ENCODE measurements at places on chromosomes 12 and 14.

- no peak for DNase-seq
These were observed 16.2 kb downstream of the PRORP start for GRCh38 chr14:35138585-35138984.

DNA sequence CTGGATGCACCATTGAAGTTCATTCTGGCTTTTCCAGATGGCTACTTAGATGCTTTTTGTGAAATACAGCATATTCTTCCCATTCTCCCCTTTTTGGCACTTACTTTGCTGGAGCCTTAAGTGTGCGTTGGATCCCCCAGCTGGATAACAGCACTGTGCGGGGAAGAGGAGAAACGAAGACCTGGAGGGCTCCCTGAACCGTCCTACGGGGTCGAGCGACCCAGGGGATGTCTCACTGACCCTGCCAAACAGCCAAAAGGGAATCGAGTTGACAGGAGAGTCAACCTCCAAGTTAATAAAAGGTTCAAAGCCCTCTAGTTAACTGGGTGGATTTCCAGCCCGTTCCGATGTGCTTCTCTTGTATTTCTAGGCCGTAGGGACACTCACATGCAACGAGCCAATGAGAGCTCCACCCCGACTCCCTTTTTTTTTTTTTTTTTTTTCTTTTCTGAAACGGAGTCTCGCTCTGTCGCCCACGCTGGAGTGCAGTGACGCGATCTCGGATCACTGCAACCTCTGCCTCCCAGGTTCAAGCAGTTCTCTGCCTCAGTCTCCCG, 1.0 kb upstream of the CAMKK2 start:
- no peak for DNase-seq

DNA sequence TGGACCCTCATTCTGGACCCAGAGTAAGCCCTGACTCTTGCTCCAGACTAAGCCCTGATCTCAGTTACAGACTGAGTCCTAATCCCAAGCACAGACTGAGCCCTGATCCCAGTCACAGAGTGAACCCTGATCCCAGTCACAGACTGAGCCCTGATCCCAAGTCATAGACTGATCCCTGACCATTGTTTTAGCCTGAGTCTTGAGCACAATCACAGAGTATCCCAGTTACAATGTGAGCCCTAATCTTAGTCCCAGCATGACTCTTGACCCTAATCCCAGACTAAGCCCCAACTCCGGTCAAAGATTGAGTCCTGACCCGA, 240.6 kb downstream of the RBM19 start:
- DNase-seq = no peak

- DNase-seq = peak; percentile 35
These were observed 20.3 kb downstream of the PRICKLE1 start for GRCh38 chr12:42568952-42569915.

- DNase-seq = no peak
These were observed 10.5 kb upstream of the SELPLG start for GRCh38 chr12:108643941-108644810.

- DNase-seq = no peak
These were observed 20.8 kb downstream of the BCAT1 start for GRCh38 chr12:24928131-24928530.

- no peak for DNase-seq
These were observed 541.9 kb upstream of the TBX3 start for GRCh38 chr12:115225845-115226244.

DNA sequence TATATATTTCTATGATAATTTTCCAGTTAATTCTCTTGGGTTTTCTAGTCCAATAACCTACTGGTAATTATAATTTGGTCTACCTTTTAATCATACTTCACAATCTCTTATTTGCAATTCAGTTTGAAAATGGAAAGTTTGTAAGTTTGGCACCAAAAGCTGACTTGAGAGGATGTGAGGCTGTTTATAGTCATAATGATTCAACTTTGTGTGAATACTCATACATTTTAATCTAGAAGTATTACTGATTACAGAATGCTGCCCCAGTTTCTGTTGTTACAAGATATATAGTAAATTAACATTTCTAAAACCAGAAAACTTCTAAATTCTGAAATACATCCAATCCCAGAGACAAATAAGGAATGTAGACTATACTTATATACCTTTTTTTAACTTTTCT, 158.2 kb downstream of the SLC38A4 start:
- no peak for DNase-seq

DNA sequence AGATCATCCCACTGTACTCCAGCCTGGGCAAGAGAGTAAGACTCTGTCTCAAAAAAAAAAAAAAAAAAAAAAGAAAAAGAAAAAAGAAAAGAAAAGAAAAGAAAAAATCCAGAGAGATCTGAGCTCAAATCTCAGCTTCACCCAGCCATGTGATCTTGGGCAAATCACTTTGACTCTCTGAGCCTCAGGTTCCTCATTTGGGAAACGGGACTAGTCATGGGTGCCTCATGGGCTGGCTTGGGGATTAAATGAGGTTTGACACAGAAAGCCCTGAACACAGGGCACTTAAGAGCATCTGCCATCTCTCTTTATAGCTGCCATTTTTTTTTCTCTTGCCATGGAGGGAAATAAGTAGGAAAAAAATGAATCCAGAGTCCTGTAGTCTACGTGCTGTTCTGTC, 86.2 kb upstream of the MYL2 start:
- DNase-seq = no peak

DNA sequence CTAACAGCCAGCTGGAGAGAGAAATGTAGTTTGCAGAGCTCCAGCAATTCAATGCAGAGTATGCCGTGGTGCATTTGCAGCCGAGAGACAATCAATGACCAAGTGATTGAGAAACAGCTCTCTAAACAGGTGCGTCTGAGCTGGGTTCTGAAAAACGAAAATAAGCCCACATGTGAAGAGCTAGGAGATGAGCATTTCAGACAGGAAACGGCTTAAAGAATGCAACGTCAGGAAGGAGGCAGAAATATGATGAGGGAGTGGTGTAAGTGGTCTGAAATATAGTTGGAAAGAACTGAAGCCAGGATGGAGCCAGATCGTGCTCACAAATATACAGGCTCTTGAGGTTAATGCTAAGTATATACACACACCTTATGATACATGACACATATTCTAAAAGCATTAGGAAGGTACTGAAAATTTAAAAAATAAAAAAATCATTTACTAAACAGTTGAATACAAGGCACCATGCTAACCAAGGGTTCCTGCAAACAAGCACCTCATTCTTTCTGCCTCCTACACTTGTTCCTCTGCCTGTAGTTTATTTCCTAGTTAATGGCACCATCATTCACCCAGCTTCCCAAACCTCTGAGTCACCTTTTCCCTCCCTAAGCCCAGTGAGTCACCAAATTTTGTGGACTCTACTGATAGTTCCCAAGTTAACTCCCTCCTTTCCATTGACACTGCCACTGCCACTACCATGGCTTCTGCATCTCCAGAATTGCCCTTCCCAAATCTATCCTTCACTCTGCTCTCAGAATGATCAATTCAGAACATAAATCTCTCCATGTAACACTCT, 2.3 kb upstream of the GARIN2 start:
- DNase-seq = peak; percentile 62

- no peak for DNase-seq
These were observed 224.5 kb upstream of the PELI2 start for GRCh38 chr14:55893705-55894104.

GRCh38 chr12:114476159-114476558, 70.2 kb upstream of the TBX5 start:
- DNase-seq = peak; percentile 33

DNA sequence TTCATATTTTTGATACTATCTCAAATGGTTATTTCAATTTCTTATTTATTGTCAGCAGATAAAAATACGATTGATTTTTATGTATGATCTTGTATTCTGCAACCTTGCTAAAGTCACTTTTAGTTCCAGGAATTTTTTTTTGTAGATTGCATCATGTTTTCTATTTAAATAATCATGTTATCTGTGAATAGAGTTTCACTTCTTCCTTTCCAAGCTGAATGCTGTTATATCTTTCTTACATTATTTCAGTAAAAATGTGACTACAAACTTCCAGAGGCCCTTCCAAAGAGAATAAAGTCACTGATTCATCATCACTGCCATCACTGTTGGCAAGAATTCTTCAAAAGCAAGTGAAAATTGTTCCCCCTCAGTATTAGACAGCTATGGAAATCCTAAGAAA, 104.7 kb upstream of the RAP1B start:
- no peak for DNase-seq

- DNase-seq = no peak
These were observed 480.7 kb downstream of the TMEM132D start for GRCh38 chr12:129423041-129423580.

GRCh38 chr12:88579601-88580050, 645 bp downstream of the KITLG start:
- DNase-seq = no peak

DNA sequence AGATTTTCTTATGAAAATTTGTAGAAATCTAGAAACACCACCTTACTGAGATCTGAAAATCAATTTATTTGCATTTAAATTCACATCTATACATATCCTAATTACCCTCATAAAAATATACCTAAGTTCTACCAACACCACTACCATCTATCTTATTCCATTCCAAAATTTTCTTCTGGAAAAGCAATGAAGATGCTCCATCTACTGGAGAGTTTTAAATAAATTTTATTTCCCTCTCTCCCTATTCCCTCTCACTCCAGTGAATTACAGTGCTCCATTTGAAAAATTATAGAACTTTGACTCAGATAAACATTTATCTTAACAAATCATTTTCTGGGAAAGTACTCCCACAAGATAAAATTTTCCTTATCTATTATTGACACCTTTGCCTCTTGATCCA, 2.3 kb upstream of the C14orf39 start:
- no peak for DNase-seq

DNA sequence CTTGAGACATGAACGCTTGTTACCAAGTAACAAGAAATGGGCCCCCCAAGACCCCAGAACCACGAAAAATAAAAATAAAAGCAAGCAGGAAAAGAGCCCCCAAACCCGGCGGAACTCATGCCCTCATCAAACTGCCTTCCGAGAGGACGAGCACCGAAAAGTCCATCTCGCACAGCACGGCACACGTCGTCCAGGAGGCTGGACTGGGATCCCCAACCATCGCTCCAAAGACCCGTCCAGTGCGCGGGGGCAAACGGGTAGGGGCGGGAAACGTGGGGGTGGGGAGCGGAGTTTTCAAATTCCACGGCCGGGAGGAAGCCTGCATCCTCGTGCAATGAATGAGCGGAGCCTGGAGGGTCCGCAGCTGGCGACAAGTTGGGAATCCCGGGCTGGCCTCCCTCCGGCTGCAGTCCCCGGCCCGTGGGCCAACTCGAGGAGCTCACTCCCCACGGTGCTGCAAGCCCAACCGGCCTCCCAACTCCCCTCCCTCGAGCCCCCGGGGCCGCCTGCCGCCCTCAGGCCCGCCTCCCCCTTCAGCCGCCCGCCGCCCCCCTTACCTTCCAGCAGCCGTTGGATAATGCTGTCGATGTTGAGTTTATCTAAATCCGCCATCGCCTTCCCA, 484 bp downstream of the PPP1CC start:
- no peak for DNase-seq

GRCh38 chr12:43291516-43291915, 260.5 kb downstream of the ADAMTS20 start:
- no peak for DNase-seq

DNA sequence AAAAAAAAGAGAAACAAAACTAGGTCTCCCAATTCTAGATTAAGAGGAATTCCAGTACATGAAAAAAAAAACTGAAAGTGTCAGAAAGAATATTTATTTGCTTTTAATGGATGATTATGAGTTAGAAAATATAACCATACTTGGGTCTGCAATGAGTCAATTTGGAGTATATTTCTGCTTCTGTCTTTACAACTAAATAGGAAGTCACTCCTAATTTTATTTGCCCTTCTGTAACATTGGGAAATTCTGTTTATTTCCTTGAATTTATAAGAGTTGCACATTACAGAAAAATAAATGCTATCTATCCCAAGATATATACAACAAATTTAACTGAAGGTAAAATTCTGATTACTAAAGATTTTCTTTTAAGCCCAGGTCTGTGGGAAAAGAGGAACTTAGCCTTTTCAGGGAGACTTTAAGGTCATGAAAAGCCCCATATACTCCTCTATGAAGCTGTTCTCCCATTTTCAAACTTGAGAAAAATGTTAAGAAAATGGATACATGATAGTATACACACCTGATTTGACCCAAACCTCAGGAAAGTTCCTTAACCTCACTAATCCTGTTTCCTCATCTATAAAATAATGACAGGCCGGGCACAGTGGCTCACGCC, 7.2 kb downstream of the SINHCAF start:
- DNase-seq = no peak

DNA sequence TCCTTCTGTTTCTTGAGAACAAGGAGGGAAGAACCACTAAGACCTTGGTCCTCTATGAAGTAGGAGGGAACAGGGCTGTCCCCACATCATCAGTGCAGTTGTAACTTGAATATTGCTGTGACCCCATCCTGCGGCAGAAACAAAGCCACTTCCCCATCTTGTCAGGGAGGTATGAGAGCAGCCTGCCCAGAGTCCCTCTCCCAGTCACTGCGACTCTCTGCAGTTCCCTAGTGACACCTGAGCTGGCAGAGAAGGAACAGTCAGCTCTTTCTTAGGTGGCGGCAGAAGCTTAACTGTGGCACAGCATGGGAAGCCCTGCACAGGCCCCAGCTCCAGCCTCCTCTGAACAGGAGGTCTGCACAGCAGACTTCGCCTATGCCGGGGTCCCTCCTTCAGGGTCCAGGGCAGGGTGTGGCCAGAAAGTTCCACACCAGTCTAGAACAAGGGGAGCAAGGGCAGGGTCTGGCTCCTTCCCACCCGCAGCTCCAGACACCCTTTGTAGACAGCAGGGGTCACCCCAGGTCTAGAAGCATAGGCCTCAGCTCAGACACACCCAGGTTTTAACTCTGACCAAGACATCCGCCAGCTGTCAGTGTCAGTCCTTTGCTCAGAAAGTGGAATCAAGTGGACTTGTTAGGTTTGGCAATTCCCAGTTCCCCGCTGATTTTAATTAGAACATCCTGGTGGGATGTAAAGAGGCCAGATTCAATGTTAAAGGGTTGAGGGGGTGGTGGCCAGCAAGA, 36.8 kb downstream of the DEGS2 start:
- no peak for DNase-seq

GRCh38 chr12:50132505-50133135, 20.6 kb downstream of the COX14 start:
- DNase-seq = no peak

DNA sequence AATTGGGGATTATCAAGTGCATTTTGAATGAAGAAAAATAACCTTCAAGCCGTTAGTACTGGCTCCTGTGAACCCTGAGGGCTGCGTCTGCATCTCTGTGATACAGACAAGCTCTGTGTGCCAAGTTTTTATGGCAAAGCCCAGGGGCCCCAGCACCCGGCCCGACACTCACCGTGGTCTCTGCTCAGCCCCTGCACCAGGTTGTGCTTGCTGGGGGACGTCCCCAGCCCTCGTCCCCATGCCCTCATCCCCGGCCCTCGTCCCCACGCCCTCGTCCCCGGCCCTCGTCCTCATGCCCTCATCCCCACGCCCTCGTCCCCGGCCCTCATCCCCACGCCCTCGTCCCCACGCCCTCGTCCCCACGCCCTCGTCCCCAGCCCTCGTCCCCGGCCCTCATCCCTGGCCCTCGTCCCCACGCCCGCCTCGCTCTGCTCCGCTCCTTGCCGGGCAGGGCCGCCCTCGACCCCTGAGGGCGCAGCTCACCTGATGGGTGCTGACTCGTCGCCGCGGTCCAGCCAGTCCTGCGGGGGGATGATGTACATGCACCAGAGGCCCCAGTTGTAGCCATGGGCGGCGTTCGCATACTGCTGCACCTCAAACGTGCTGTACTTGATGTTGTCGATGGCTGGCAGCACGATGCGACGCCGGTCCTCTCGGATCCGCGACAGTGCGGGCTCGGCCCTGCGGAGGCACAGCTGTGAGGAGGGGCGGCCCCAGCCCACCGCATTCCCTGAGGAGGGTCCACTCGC, 72.0 kb downstream of the GALNT9 start:
- DNase-seq = no peak

- no peak for DNase-seq
These were observed 33.5 kb downstream of the JDP2 start for GRCh38 chr14:75461303-75461702.

All from HFF-Myc (cell line).